Anterior cingulate cortex (tissue), 58 donors: ENCODE measurements at places on chromosomes 6 and 20.

DNA sequence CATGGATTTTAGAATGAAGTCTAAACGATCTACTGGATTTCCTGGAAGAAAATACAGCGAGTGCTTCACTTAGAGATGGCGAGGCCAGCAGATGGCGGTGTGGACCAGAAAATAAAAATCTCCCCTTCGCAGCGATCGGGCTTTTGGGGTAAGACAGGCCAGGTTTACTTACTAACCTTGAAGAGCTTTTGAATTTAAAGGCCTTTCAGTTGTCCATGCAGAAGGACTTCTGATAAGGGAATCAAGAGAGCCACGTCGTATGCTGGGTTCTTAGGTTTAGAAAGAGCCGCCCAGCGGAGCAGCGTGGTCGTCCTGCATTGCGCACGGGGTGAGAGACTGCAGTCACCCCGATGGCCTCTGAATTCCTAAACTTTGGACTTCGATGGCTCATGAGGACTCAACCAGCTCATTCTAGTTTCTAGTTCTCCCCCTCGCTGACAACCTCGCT lies 125.2 kb upstream of the RALGAPA2 start:
- DNase-seq: peak; percentile 9

DNA sequence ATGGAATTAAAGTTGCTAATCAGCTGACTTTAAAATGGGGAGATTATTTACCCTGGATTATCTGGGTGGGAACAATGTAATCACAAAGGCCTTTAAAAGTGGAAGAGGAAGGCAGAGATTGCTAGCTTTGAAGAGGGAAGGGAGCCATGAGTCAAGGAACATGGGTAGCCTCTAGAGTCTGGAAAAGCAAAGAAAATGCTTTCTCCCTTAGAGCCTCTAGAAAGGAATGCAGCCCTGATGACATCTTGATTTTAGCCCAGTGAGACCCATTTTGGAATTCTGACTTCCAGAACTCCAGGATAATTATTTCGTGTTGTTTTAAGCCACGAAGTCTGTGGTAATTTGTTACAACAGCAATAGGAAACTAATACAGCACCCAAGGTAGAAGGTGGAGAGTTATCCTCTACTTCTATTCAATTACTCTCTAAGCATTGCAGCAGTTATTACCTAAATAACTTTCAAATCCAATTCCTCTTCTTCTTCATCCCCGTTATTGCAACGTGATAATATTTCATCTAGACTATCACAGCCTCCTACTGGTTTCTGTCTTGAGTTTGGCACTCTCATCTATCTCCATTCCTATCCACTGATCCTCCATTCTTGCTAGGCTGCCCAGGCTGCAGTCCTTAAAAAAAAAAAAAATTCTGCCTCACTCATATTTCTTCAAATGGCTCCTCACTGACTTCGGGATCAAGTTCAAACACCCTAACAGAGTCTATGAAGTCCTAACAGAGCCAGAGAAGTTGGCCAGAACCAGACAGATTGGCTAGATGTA lies 224.3 kb downstream of the BTBD9 start:
- no peak for DNase-seq

- no peak for DNase-seq
These were observed 126.2 kb downstream of the IMPG1 start for GRCh38 chr6:75946146-75946831.

DNA sequence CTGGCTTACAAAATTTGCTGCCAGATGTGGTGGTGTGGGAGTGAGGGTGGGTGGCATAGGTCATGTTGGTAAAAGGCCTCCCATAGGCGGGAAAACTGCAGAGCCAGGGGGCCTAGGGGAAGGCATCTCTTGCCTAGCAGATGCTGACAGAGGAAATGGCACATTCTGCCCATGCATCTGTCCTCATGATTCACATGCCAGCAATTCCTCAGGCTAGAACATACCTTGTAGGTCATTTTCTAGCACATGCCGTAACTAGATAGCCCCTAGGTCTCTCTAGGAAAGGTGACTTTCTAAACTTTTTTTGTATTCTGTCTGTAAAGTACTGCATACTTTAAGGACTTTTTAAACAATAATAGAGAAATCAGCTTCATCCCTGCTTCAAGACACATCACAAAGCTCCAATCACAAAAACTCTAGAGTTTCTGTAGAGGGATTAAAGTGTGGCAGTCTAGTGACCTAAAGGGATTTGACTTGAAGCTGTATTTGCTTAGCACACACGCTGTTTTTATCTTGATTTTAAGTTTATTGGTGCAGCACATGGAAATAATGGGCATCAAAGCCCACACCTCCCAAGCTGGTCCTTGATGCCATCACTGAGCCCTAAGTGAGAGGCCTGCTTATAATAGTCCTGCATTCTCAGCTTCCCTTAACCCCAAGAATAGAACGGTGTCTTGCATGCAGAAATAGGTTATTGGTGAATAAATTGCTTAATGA lies 55.2 kb downstream of the ANKEF1 start:
- DNase-seq: no peak

- no peak for DNase-seq
These were observed 73.3 kb downstream of the OTOR start for GRCh38 chr20:16821211-16822089.

GRCh38 chr6:139161169-139161568 lies 26.3 kb downstream of the HECA start:
- DNase-seq: no peak

GRCh38 chr6:39553860-39554802 lies 171.1 kb downstream of the KIF6 start:
- DNase-seq: no peak

- no peak for DNase-seq
These were observed 47.4 kb upstream of the FBXL4 start for GRCh38 chr6:98995116-98995515.

GRCh38 chr6:166589786-166590574 lies 3.5 kb upstream of the RAMACL start:
- DNase-seq: no peak

GRCh38 chr6:168417679-168418557 lies 23.1 kb upstream of the SMOC2 start:
- DNase-seq: no peak

DNA sequence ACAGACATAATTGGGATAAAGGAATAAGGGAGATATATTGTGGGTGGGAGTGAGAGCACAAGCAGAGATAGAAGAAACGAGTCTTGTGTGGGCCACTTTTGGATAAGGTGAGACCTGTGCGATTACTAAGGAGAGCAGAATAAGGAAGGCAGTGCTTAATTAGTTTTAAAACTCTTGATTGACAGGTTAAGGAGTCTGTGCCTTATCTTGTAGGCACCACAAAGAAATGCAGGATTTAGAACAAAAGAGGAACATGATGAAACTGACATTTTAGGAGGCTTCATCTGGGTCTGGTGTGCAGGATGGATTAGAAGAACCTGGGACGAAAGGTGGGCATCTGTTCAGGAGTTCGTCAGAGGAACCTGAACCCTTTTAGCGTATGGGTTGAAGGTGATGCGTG lies 70.2 kb upstream of the KIF25 start:
- no peak for DNase-seq

GRCh38 chr6:40510442-40510841 lies 76.7 kb downstream of the LRFN2 start:
- no peak for DNase-seq

DNA sequence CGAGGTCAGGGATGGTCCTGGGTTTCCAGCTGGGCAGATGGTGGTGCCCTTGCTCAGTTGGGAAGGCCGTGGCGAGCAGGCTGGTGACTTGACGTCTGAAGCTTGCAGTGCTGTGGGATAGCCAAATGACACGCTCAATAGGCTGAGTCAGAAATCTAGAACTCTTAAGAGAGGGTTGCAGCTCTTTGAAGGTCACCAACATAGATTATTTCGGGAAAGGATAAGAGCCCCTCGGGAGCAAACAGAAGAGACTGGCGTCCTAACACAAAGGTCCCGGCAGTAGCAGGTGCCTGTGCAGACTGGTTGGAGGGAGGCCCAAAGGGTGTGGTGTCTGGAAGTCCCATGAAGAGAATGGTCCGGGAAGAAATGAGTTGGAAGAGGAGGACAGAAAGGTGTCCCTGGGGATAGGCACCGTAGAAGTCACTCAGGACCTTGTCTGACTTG lies 18.4 kb downstream of the PKIG start:
- no peak for DNase-seq

GRCh38 chr6:156865019-156865629 lies 87.9 kb downstream of the ARID1B start:
- DNase-seq: no peak

DNA sequence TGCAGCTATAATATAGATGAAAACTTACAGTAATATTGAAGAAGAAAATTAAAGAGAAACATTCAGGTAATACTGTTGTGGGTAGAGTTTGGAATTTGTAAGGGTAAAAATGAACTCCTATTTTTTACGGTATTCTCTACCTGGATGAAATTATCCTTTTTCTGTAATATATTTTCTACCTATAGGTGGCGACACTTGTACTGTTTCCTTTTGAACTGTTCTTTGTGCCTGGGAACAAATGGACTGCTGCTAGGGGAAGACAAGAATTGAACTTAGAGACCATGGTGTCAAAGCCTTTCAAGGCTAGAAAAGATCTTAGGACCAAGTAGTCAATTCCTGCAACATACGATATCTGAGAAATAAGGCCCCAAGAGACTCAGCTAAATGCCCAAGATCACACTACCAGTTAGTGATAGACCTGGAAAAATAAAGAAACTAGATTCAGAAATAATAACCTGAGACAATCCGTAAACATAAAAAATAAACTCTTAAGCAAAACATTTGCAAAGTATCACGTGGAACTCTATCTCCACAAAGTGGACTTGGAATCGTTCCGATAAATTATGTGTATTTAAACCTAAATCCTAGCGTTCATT lies 383.8 kb downstream of the TFAP2A start:
- DNase-seq: no peak

DNA sequence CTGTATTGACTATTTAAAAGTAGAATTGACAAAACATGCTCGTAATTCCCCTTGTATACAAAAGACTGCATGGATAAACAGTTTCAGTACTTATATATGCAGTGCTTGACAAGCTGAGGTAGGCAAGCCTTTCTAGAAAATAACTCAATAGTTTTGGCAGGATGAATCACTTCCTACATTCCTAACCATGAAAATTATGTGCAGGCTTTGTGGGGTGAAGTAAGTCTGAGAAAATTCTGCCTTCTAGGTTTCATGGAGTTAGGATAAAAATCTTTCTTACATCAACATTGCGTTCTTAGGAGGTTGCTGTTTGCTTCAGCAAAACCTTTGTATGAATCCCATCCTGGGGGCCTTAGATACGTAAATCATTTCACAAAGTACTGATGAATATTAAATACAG lies 801.4 kb upstream of the EYS start:
- DNase-seq: no peak

DNA sequence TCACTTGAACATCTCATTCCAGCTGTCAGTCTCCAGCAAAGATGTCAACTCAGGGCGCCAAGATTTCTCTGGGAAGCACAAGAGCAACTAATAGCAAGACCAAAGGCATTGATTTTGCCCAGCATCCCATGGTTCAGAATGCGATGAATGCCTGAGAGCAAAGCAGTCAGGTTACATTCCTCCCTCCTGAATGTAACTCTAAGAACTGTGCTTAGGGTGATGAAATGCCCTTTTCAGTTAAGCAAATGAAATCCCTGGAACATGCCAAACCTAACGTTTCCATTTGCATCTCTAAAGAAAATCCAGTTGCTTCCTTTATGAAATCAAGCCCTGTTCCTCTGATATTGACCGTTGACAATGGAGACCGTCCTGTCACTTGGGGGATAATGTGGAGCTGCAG lies 224.0 kb upstream of the PLN start:
- no peak for DNase-seq

- no peak for DNase-seq
These were observed 544 bp upstream of the TP53INP2 start for GRCh38 chr20:34703424-34704176.

GRCh38 chr20:54221353-54221752 lies 13.5 kb downstream of the PFDN4 start:
- DNase-seq: no peak

DNA sequence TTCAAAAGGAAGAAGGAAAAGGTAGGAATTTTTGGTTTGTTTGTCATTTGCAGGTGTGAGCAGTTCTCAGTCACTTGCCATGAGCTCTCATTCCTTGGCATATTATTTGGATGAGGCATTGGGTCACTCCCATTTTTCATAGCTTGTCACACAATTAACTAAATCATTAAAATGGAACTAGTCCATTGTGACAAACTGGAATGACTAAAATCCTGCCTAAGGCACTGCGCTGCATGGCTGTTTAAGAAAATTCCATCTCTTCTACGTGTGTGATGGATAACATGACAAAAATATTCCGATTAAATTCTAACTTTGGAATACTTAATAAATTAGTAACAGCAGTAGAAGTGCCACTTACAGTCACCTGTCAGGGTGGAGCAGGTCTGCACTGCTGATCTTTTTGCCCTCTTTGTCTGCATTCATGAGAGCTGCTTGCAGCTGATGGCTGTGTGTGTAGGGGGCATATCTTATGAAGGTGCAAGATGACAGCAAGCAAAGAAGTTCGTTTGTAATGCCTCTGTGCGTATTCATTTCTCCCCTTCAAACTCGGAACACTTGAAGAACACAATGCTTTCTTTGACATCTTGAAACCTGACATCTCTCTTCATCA lies 1292.6 kb upstream of the MAP3K7 start:
- no peak for DNase-seq

- no peak for DNase-seq
These were observed 169.1 kb upstream of the PMEPA1 start for GRCh38 chr20:57878786-57879424.

- DNase-seq: peak; percentile 13
These were observed 54.1 kb upstream of the PTPRT start for GRCh38 chr20:43243672-43244269.

DNA sequence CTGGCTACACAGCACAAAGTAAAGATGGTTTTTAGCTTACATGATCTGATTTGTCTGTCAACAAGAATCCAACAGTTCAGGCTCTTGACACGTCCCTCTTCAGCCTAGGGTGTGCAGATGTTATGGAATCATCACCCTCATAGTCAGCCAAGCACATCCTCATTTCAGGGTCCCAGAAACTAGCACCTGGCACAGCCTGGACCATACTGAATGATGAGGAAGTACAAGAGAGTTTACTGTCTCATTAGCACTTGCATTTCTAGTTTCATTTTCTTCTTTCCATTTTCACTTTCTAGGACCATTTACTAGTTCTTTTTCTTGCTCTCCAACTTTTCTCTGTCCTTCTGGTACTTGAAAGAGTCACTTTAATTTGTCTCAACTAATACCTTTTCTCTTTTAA lies 6.5 kb downstream of the RIPOR2 start:
- DNase-seq: no peak

DNA sequence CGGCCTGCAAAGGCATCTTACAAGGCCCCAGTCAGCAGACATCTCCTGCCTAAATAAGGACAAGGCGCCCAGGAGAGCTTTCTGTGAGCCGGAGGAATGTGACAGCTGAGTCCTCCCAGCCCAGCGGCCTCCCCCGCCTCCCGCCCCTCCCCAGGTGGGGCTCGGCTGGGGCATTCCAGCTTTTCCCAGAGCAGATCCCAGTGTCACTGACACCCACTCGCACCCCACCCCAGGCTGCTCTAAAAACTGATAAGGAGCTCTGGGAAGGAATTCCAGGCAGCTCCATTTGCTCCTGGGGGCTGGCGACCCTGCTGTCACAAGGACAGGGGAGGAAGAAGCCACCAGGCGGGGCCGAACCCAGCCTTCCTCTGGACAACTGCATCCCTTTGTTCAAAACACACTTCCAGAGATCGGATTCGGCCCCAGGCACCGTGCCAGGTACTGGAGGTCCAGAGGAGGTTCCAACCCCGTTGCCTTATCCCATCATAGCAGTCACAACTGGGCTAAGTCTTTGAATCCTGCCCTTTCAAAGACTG lies 49.7 kb downstream of the JPH2 start:
- DNase-seq: no peak

GRCh38 chr6:107676042-107676441 lies 148.1 kb downstream of the SCML4 start:
- no peak for DNase-seq

- no peak for DNase-seq
These were observed 4.9 kb downstream of the GPR31 start for GRCh38 chr6:167152862-167153261.

GRCh38 chr6:27130668-27131428 lies 116.7 kb upstream of the PRSS16 start:
- DNase-seq: no peak
